ENCODE measurements at places on chromosomes 2 and 18.

DNA sequence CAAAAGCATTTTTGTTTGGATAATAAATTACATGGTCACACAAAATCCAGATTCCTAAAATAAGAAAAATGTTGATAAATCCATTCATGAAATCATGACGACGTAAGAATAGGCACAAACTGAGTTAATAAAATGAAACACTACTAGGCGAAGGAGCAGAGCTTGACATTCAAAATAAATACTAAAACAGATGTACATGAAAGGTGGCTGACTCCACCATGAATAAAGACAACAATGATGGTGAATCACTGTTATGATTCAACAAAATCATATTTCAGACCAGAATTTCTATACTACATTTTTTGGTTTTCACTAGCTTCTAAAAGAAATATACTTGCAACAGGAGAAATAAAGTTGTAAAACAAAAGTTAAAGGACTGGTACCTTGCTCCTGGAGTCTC is 122.0 kb upstream of the RNU4ATAC start:
- DNase-seq, result no peak

DNA sequence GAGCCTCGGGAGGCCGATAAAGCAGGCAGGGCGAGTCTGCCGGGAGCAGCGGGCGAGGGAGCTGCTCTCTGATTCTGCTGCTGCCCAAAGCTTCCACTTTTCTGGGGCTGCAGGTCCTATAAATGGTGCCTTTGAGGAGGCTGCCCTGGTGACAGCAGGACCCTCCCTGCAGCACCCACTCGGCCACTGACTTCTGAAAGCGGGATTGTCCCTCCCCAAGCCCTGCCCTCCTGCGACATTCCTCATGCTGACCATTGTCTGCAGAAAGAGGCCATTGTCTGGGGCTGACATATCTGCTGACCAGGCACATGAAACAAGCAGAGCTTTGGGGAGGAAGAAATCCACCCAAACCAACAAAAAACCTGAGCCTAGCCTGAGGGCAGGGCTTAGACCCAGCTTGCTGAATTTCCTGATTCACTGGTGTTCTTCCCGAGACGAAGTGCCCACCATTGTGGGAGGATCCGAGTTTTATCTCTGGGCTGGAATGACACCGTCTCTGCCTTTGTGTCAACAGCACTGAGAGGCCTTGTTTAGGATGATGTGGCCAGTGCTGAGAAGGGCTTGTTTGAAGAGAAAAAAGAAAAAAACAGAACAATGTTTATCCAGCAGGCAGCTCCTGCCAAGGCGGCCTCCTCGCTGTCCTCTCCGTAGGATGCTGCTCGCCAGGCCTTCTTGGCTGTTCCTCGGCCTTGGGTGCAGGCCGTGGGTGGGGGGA is 129.7 kb downstream of the MYCN start:
- DNase-seq, result no peak

DNA sequence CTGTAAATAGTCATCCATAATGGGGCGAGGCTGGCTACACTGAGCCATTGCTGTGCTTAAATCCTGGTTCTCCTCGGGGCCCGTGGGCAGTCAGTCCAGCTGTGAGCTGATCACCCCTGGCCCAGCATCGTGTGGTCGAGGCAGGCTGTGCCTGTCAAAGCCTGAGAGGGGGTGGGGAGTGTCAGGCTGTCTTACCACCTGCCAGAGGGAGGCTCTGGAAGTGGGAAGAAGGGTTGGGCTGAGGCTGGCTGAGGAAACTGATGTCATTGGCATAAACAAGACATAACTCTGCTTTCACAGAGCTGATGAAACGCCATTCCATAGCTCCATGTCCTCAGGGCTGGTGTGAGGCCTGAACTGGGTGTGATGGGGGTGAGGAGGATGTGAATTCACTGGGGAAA is 49.7 kb downstream of the KLHL29 start:
- DNase-seq, result no peak

GRCh38 chr18:46402945-46403344 is 254.1 kb downstream of the LOXHD1 start:
- DNase-seq, result no peak

GRCh38 chr2:133516405-133517026 is 51.7 kb downstream of the NCKAP5 start:
- no peak for DNase-seq

DNA sequence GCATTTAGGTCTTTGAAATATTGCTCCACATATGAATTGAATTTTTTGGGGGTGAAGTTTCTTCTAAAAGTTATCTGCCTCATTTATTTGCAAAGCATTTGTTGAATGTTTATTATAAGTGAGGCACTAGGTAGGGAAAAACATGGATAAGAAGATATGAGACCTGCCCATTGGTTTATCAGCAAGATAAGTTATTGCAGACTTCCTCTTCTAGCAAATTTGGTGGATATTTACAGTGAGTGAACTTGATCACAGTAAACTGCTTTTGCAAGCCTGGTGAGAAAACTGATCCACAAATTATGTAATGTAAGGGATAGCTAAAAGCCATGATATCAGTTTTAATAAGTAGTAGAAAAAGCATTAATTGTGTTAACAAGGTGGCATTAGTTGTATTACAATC is 364.8 kb downstream of the SOCS6 start:
- DNase-seq, result no peak

DNA sequence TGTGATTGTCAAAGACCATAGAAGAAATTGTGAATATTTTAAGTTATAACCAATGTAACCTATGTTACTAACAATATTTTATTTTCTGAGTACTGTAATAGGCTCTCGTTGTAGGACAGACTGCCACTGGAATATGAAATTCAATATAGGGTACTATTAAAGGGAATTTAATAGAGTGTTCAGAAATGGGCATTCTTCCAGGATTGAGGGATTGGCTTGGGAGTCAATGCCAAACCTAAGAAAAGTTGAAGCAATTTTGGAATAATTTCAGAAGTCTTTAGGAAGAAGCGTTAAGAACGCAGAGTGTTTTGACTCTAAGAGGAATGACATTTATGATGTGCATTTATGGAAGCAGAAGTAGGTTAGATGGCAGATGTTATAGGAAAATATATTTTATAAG is 79.0 kb downstream of the ACVR2A start:
- no peak for DNase-seq

GRCh38 chr18:45248240-45248903 is 366.9 kb upstream of the SLC14A2 start:
- DNase-seq, result no peak

DNA sequence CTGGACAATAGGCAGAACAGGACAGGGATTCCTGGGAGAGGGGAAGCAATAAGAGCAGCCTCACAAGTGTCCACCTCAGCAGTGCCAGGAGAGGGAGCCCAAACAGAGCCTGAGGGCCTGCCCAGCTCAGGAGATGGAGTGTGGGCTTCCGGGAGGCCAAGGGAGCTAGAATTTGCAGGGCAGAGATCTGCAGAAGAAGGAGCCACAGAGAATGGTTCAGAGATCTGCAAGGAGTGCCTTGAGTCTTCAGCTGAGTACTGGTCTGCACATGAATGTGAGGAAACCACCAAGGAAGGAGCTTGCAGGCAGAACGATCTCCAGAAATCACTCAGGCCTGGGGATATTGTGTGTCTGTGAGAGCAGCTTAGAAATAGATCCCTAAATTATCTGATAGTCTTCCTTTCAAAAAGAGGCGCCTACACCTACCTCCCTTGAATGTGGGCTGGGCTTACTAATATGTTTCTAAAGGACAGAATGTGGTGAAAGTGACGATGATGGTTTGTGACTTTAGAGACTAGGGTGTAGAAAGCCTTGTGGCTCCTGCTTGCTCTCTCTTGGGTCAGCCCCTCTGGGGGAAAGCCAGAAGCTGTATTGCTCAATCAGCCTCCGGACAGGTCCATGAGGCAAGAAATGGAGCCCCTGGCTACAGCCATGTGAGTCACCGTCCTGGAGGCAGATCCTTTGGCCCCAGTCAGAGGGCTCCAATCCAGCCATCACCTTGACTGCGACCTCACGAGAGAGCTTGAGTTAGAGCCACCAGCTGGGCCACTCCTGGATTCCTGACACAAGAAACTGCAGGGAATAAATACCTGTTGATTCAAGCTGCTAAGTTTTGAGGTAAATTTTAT is 7.6 kb upstream of the LPIN1 start:
- no peak for DNase-seq

DNA sequence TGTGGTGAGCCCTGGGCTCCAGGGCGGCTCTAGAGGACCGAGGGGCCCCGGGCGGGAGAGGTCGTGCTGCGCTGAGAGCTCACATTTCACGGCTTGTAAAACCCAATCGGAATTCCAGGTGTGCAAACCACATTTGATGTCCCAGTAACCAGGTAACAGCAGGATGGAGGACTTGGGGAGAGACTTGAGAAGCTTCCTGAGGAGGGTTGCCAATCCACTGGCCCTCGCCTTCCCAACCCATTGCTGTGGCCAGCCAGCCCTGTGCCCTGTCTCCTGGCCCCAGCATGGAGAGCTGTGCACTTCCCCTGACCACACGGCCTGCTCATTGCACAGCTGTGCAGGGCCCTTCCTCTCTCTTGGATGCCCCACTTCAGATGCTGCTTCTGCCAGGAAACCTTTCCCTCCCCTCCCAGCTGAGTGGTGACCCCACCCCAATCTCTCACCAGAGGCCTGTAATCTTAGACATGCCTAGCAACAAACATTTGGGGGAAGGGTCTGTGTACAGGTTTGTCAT is 39.6 kb downstream of the ASB1 start:
- DNase-seq, result no peak

GRCh38 chr2:235803028-235803427 is 309.2 kb downstream of the AGAP1 start:
- no peak for DNase-seq

DNA sequence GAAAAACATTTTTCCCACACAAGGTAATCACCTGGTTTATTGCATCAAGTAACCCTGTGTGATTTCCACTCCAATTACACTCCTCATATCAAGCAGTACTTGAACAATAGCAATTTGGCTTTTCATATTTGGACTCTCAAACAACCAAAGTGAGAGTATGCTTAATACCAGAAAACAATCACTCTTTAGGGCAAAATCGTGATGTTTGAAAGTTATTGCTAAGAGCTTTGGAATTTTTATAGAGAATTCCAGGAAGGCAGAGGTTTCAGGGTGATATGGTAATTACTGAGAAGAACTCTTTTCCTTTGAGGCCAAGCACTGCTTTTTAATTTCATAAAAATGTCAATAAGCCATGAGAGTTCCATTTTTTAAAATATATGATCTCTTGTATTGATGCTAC is 779.5 kb upstream of the LRRTM1 start:
- no peak for DNase-seq

- no peak for DNase-seq
Observed at GRCh38 chr2:181697571-181697970, 17.3 kb upstream of the NEUROD1 start.

DNA sequence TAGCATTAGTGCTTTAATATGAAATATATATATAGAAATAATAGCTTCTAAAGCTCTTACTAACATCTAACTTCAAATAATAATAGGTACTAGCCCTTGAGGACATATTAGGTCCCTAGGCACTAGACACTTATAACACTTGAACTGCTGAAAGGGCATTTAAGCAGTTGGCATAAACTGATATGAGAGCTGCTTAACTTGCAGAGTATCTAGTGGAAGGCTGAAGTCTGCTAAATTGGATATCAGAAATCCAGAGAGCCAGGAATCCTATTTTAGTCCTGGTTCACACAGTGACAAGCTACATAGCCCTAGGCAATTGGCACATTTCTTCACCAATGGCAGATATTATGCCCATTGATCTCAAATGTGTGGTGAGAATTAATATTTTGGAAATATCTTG is 326.9 kb upstream of the UBE2E3 start:
- no peak for DNase-seq

DNA sequence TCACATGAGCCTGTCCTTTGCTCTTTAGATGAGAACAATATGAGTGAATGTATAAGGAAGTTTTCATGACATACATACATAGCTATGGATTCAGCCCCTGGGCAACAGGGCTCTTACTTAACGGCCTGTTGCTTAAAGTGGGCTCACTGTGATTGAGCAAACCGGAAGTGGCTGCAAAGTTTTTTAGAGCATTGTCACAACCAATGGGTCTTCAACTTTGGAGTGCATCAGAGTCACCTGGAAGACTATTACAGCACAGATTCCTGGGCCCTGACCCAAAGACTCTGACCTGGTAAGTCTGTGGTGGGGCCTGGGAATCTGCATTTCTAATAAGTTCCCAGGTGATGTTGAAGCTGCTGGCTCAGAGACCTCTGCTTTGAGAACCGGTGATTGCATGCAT is 106.3 kb upstream of the SEC11C start:
- no peak for DNase-seq

- no peak for DNase-seq
Observed at GRCh38 chr2:134120733-134121630, 132.9 kb upstream of the MGAT5 start.

DNA sequence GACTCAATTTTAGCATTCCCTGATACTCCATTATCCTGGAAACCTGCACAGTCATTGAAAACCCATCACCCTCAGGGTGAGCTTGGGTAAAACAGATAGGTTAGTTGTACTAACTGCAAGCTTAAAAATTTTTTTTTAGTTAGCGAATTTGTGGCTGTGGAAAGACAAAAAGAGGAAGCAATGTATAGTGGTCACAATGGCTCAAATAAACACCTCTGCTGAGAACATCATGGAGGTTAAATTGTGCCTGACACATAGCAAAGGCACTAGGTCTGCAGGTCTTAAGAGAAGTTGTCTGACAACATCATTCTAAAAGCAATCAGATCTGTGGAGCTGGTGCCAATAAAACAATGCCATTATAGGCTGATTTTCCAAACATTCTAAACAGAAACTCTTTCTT is 84.4 kb upstream of the CAVIN2 start:
- no peak for DNase-seq

DNA sequence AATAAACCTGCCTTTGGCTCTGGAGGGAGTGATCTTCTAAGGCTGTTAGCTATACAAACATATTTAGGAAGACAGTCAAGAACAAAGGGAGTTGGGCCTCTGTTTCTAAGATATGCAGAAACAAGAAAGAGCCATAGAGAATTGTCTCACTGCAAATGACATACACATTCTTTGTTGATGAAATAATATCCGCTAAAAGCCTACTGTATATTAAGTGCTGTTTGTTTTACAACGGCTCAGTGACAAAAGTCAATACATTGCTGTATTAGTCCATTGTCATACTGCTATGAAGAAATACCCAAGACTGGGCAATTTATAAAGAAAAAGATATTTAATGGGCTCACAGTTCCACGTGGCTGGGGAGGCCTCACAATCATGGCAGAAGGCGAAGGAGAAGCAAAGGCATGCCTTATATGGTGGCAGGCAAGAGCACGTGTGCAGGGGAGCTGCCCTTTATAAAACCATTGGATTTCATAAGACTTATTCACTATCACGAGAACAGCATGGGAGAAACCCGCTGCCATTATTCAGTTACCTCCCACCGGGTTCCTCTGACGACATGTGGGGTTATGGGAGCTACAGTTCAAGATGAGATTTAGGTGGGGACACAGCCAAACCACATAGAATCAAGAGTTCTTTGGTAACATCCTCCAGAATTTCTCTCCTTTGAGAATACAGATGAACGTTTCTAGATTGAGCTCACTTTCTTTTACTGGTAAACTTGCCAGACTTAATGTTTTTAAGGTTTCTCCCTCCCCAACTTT is 157.8 kb downstream of the PIK3C3 start:
- no peak for DNase-seq

- no peak for DNase-seq
Observed at GRCh38 chr2:19541884-19542283, 183.5 kb upstream of the OSR1 start.

GRCh38 chr2:88563129-88563528 is 64.1 kb downstream of the EIF2AK3 start:
- DNase-seq, result no peak

Data from forelimb muscle (tissue), 1 donor.